ENCODE measurements at places on chromosomes 4 and X.

- DNase-seq = no peak
Observed at GRCh38 chr4:73871511-73872310, 2.5 kb downstream of the CXCL1 start.

GRCh38 chr4:113969709-113970334 is 9.6 kb downstream of the ARSJ start:
- no peak for DNase-seq

GRCh38 chrX:154457491-154458115 is 478 bp upstream of the PLXNA3 start:
- DNase-seq = no peak

DNA sequence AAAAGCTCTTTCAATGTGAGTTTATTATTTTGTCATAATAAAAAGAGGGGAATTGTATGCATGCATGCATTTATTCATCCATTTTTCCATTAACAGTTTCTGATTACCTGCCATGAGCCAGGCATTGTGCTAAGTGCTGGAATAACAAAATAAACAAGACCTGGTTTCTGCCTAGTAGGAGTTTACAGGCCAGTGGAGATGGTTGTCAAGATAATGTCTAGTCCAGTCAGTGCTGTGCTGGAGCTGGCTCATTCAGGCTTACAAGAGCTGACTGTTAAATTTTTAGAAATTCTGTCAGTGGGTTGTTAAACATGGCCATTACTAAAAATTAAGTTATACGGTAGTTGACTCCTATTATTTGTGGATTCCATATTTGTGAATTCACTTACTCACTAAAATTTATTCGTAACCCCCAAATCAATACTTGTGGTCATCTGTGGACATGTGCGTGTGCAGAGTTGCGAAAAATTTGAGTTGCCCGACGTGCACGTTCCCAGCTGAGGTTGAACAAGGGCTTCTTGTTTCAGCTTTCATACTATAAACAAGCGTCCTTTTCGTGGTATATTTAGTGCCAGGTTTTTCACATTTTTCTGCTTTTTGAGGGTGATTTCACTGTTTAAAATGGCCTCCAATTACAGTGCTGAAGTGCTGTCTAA is 172.3 kb upstream of the RPS6KA3 start:
- no peak for DNase-seq

- no peak for DNase-seq
Observed at GRCh38 chr4:89164400-89164799, 53.1 kb downstream of the TIGD2 start.

- no peak for DNase-seq
Observed at GRCh38 chr4:86302251-86302650, 57.6 kb downstream of the MAPK10 start.

GRCh38 chrX:153032397-153033118 is 23.7 kb upstream of the PNMA3 start:
- peak; percentile 19 for DNase-seq

DNA sequence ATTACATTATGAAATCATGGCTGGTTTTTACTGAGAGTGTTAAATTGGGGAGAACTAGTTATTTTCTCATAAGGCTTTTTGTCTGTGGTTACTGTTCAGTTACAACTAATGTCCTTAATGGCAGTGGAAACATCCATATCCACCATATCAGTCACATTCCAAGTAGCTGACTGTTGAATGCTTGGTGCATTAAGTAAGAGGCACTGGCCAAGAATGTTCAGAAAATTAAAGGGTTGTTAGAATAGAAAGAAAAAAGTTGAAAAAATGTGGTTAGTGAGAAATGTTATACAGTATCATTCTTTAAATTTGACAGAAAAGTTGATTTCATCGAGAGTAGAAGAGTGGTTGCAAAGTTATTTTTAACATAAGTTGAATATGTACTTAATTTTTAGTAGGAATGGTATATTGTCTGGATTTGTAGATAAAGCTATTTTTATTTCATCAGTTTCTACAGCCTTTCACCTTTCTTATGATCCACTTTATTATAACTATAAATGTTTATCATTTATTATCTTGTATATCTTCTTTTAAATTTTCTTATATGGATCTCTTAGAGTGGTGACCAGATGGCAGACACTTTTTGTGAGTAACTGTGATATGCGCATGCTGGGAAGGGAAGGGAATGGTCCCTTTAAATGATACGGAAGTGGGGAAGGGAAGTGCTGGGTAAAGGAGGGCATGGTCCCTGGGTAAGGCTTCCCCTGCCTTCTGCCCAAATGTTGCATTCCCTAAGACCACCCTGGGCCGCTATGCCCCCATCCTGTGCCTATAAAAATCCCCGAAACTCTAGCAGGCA is 2407.1 kb downstream of the ARAP2 start:
- DNase-seq = no peak

DNA sequence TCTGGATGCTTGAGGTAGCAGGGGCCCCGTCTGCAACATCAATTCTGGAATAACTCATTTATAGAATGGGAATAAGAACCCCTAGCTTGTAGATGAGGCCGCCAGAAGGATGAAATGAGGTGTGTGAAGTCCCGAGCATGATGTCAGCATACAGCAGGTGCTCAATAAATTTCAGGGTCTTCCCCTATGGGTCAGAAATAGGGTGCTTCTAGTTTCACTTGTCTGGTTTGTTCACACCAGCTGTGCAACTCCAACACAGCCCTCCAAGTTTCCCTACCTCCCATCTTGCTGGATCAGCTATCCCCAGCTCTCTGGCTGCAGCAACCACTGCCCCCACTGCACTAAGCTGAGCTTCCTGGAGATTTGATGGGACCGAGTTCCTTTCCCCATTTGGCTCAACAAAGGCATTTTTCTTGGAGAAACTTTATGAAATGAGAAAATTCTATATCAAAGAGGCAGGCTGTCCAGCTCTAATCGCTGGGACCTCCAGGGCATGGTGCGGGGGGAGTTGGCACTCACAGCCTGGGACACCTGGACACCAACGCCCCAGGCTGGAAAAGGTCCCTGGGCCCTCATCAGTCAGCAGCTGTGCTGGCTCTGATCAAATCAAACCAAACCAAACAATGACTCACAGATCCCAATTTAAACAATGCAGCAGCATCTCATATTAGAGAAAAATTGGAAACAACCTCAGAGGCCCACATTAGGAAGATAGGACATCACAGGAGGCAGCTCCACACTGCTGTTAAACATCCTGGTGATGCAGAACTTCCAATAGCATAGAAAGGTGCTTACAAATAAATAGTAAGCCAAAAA is 13.3 kb downstream of the SLC2A9 start:
- no peak for DNase-seq

DNA sequence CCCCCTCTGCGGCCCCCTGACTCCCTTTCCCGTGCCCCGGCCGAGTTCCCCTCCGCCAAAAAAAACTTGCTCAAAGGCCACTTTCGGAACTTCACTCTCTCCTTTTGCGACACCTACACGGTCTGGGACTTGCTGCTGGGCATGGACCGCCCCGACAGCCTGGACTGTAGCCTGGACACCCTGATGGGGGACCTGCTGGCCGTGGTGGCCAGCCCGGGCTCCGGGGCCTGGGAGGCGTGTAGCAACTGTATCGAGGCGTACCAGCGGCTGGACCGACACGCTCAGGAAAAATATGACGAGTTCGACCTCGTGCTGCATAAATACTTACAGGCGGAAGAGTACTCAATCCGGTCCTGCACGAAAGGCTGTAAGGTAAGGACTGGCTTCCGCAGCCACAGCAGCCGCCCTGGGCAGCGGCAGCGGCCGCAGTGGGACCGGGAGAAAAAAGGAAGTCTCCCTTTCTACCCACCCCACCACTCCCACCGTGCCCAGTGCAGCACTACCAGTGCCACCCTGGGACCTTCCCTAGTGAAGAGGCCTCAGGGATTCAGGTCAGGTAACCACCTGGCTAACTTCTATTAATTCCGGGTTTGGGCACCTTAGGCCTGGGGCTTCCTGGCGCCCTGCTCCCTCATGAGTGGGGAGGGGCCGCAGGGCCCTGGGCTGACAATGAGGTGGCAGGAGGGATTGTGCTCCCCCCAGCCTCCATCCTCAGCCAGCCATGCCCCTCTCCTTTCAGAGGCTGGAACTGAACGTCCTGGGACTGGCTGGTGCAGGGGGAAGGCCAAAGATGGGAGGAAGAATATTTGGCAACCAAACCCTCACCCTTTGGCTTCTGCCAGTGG is 1.9 kb downstream of the NALF2 start:
- DNase-seq = no peak

- DNase-seq = no peak
Observed at GRCh38 chrX:43448688-43449087, 207.4 kb upstream of the MAOA start.

DNA sequence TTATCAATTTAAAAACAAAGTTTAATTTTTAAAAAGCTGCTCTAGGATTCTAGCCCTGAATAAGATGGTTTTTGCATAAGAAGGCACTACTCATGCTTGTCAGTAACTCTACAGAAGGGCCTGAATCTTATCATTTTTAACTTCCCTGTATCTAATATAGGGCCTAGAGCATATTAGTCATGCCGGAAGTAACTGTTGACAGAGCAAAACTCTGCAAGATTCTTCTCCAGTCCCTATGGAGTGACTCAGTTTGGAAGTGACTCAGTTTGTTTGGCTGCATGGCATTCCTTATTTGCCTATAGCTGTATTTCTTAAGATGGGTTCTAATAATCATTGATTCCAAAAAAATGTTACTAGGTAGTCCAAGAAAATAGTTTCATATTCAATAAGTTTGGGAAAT is 431.8 kb upstream of the HTR2C start:
- no peak for DNase-seq

DNA sequence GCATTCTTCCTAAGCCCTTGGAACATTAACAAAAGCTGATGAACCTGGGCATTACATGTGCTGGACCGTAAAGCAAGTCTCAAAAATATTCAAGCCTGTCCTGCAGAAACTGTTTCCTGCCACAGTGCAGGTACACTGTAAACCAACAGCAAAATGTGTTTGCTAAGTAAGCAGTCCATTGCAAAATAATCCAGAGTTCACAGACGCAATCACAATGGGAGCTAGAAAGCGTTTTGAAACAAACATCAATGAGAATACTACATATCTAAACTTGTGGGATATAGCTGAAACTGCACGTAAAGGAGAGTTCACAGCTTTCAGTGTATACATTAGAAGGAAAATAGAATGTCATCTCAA is 61.6 kb downstream of the RGS12 start:
- no peak for DNase-seq
